NCI-H774 (cell line): ENCODE measurements at places on chromosomes 13 and 19.

DNA sequence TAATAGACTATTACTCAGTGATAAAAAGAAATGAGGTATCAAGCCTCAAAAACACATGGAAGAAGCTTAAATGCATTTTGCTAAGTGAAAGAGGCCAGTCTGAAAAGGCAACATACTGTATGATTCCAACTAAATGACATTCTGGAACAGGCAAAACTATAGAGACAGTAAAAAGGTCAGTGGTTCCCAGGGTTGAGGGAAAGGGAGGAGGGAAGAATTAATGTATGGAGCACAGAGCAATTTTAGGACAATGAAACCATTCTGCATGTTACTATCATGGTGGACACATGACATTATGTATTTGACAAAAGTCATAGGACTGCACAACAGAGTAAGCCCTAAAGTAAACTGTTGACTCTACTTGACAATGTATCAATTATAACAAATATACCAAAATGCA is 5.7 kb upstream of the SERPINE3 start:
- no peak for DNase-seq

- peak; percentile 78 for DNase-seq
Measured at GRCh38 chr13:108980237-108980636, 350.8 kb downstream of the MYO16 start.

DNA sequence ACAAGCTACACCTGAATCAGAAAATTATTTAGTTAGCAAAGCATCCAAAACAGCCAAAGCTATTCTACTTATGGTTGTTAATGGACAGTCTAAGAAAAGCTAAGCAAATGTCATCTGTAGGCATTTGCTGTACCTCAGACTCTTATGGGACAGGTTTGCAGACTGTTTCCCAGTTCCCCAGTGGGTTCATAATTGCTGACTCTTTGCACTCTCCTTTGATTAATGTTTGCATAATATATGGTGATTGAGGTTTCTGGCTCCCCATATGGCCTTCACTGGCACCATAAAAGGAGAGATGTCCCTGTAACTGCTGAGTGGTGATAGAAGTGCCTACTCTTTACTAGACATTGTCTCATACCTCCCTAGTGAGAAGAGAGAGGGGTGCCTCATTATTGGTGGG is 142.1 kb downstream of the GPC6 start:
- no peak for DNase-seq

DNA sequence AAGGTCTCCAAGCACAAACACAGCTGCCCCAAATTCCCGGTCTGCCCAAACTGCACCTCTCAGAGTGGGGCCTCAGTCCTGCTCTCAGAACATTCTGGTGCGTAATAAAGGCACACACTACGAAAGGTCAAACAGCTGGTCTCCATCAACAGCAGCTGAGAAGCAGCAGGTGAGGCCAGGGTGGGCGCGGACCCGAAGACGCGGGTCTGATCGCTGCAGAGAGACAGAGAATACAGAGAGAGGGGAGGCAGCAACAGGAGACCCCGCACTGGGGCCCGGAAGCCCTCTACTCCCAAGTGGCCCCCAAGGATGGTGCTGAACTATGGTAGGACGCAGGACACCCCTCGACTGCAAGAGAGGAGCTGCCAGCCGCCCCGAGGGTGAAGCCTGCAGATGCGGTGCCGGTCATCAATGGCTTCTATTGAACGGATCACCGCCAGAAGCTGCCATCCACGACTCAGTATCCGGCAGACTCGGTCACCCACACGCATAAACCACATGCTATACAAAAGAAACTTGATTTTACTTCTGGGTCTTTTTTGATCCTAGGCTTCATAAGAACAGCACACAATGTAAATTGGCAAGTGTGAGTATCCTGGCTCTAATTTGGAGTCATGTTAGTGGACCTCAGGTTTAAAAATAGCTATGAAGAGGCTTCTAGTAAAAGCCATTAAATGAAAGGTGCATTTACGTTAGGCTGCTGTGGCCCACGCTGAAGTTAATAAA is 33.4 kb downstream of the STK24 start:
- no peak for DNase-seq

DNA sequence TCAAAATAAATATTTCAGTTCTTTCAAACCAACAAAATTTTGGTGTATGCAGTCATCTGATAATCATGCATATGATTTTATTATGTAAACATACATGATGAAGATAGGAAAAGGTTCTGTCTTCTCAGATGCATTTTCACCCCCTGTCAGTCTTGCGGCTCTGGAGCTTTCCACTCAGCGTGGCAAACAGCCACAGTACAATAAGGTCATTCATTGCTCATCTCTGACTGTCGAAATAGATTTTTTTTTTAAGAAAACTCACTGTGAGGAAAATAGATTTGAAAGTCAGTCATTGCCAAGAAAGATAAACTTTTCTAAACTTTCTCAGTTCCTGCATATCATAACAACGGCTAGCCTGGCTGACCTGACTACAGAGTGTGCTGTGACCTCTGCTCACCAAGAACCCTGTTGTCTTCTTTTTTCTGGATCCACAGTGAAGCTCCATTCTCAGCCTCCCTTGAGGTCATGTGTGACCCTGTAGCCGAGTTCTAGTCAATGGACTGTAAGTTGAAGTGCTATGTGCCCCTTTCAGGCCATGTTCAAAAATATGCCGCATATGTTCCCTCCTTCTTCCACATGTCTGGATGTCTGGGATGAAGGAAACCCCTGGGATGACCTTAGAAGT is 519.6 kb downstream of the KLF5 start:
- DNase-seq: no peak

GRCh38 chr13:100913143-100913542 is 238.5 kb upstream of the TMTC4 start:
- DNase-seq: no peak

GRCh38 chr19:53010494-53010893 is 3.2 kb upstream of the ERVV-1 start:
- no peak for DNase-seq

GRCh38 chr13:101307181-101307701 is 109.1 kb downstream of the NALCN start:
- DNase-seq: no peak

GRCh38 chr19:245457-245856 is 45.7 kb downstream of the PLPP2 start:
- DNase-seq: no peak

GRCh38 chr19:29537181-29537580 is 11.4 kb downstream of the VSTM2B start:
- no peak for DNase-seq
